ENCODE measurements at places on chromosomes 6 and 20. TPM values are rescaled to one million over a fixed set of nuclear protein-coding genes. Genes with fewer than 3 reads are reported as not detected.

Gene MRS2
- 14.4 TPM for total RNA-seq

Gene CST9L
- not detected for total RNA-seq

Gene EFCAB8
- total RNA-seq, result not detected

Gene ESR1
- 2.2 TPM for total RNA-seq

Gene TP53TG5
- total RNA-seq, result not detected

Gene PRDM1
- total RNA-seq, result 15.1 TPM

Gene HELZ2
- 19.8 TPM for total RNA-seq

DNA sequence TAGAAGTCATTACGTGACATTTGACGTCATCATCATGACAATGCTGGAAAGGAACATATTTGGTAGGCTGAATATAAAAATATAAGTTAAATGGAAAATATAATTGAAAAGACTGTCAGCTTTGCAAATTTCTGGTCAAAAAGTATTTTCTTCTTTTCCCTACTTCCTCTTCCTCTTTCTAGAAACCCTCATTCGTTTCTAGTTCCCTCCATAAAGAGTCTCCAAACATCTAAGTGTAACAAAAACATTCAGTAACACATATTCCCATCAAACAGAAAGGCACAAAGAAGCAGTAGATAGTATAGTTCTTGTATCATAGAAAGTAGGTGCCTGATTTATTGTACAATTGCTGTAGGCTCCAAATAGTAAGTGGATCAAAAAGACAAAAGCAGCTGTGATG, 150.8 kb upstream of the FAM83B start:
- no peak for DNase-seq

DNA sequence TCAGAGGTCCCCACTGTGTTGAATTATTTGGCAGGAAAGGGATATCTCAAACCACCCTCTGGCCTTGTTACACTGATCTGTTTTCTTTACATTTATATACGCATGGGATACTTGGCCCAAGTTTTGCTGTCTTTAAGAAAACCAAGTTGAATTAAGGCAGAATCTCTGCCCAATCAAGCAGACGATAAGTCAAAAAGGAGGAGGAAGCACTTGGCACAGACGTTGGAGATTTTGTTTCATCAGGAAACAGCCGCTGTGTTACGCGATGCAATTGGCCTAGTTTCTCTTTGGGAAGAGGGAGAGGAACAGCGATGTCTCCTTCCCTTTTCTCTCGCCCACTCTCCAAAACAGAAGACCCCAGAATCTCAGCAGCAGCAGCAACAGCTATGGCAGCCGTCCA, 20.2 kb upstream of the NAA20 start:
- DNase-seq, result no peak

- no peak for DNase-seq
Observed at GRCh38 chr6:147447835-147448611, 60.5 kb upstream of the SAMD5 start.

GRCh38 chr6:149273318-149273717, 44.2 kb upstream of the TAB2 start:
- DNase-seq, result no peak

GRCh38 chr6:14638435-14638905, 520.9 kb downstream of the CD83 start:
- DNase-seq, result no peak

DNA sequence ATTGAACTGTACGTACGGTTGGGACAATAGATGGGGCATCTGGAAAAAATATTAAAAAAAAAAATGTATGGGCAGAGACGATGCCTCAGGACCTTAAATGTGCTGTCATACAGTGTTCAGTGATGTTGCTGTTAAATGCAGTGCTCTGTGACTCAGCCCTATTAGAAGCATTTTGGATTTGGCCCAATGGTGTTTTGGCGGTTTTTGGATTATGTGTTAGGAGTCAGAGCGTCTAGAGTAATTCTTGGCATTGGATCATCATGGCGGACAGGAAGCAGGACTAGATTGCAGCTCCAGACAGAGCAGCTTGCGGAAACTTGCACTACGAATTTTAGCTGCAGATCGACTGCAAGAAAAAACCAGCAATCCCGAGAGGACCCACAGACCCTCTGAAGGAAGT, 280.0 kb downstream of the SOX4 start:
- peak; percentile 66 for DNase-seq

- no peak for DNase-seq
Observed at GRCh38 chr20:55143601-55144000, 668.2 kb downstream of the DOK5 start.

DNA sequence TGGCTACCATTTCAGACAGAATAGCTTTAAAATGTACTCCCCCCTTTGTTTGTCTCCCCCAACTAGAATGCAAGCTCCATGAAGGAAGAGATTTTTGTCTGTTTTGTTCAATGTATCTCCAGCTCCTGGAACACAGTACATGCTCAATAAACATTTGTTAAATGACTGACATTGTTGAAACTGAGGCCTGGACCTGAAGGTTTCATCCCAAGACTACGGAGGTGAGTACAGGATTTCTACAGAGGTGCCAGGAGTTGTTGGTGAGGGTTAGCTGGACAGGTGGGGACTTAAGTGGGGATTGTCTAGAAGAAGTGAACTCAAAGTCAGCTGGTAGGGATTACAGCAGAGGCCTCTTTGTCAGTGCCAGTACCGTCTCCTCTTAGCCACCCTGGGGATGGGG, 19.4 kb downstream of the VEGFA start:
- DNase-seq, result no peak

- DNase-seq, result no peak
Observed at GRCh38 chr6:160919723-160920440, 71.7 kb upstream of the MAP3K4 start.

DNA sequence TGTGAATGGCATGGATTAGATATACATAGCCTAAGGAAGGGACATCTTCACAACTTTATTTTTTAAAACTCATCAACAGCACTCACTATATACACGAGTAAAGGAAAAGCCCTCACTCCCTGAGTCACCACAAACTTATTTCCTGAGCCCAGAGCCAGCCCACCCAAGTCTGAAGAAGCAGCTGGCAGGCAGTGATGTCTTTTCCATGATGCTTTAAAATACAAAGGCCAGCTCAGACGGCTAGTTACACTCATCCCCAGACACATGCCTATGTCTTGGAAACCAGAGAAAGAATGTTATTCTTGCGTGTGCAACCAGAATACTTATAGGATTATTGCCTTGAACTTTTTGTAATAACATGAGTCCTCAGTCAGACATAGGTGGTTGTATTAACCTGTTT, 114.4 kb downstream of the ADGRG6 start:
- DNase-seq, result peak; percentile 21

DNA sequence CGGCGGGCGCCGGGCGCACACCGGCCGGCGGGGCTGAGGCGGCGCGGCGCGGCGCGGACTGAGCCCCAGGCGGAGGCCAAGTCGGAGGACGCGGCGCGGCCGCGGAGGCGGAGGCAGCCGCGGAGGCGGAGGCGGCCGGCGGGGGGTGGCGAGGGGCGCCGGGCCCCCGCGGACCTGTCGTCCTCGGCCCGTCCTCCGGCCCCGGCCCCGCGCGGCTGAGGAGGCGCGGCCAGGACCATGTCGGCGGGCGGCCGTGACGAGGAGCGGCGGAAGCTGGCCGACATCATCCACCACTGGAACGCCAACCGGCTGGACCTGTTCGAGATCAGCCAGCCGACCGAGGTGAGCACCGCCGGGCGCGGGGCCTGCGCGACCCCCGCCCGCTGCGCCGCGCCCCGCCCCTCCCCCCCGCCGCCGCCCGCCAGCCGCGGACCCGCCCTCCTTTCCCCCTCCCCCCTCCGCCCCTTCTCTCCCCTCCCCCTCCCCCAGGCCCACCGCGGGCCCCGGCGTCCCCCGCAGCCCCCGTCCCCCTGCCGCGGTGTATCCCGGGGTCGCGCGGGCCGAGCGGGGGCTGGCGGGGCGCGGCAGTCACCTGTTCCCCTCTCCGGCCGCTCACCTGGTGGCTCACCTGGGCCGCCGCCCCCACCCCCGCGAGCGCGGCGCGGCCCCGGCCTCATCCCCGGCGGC, at the start of gene AFDN:
Gene AFDN (plus strand): TSS at position 16 of the 687 bp plus-strand sequence. CDS start 222 bp downstream, at position 238.
- DNase-seq, result no peak

- DNase-seq, result peak; percentile 18
Observed at GRCh38 chr6:158284876-158285655, 27.2 kb upstream of the TULP4 start.

- DNase-seq, result peak; percentile 99
Observed at GRCh38 chr20:50165684-50166554, 12.4 kb upstream of the PEDS1 start.

DNA sequence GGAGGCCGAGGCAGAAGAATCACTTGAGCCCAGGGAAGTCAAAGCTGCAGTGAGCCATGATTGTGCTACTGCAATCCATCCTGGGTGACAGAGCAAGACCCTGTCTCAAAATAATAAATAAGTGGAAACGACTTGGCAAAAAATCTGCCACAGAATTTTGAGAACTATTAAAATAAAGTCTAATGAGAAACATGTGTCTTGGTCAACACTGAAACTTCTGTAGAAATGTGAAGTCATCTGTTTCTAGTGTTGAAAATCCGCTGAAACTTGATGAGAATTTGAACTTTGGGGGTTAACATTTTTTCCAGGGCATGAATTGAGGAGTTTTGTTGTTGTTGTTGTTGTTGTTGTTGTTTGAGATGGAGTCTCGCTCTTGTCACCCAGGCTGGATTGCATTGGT, 29.0 kb upstream of the BCLAF1 start:
- DNase-seq, result peak; percentile 35

GRCh38 chr20:63394069-63394919, 33.1 kb upstream of the CHRNA4 start:
- DNase-seq, result no peak

- DNase-seq, result no peak
Observed at GRCh38 chr6:107284805-107285204, 169.5 kb upstream of the BEND3 start.

DNA sequence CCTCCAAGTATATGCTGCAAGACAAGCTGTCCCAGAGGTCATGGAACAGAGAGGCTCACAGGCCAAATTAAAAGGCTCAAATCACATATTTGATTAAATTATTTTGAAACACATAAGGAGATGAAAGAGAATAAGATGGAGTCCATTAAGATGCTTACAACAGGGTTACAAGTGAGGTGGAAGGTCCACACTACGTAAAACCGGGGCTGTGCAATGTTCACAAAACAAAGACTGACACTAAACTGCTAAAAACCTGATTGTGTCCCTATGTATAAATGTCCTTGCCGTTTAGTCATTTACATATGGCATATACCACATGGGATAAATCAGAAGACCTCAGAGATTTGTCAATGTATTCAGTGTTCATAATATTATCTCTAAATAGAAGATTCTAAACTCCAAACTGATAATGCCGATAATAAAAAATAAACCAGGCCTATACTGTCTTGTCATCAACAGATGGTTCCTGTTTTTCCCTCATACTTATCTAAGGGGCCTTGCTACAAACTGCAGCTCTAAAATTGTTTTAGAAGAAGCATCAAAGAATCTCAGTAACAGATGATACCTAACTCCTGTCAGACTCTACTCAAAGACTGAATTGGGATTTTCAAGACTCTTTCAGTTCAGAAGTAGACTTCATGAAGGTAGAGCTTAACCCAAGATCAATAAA, 51.8 kb upstream of the RIPOR2 start:
- no peak for DNase-seq

- DNase-seq, result no peak
Observed at GRCh38 chr6:82022614-82023129, 224.9 kb downstream of the IBTK start.
